ENCODE measurements at places on chromosomes 5 and 9.

GRCh38 chr9:88077071-88077617 is 61.1 kb downstream of the SPATA31C2 start:
- no peak for DNase-seq

GRCh38 chr5:144436007-144436406 is 265.3 kb downstream of the KCTD16 start:
- DNase-seq, result no peak

GRCh38 chr5:131536211-131536826 is 98.7 kb downstream of the RAPGEF6 start:
- DNase-seq, result no peak

- no peak for DNase-seq
Observed at GRCh38 chr5:127094161-127094814, 21.0 kb upstream of the C5orf63 start.

GRCh38 chr9:106107716-106108115 is 413.4 kb downstream of the TMEM38B start:
- DNase-seq, result no peak

DNA sequence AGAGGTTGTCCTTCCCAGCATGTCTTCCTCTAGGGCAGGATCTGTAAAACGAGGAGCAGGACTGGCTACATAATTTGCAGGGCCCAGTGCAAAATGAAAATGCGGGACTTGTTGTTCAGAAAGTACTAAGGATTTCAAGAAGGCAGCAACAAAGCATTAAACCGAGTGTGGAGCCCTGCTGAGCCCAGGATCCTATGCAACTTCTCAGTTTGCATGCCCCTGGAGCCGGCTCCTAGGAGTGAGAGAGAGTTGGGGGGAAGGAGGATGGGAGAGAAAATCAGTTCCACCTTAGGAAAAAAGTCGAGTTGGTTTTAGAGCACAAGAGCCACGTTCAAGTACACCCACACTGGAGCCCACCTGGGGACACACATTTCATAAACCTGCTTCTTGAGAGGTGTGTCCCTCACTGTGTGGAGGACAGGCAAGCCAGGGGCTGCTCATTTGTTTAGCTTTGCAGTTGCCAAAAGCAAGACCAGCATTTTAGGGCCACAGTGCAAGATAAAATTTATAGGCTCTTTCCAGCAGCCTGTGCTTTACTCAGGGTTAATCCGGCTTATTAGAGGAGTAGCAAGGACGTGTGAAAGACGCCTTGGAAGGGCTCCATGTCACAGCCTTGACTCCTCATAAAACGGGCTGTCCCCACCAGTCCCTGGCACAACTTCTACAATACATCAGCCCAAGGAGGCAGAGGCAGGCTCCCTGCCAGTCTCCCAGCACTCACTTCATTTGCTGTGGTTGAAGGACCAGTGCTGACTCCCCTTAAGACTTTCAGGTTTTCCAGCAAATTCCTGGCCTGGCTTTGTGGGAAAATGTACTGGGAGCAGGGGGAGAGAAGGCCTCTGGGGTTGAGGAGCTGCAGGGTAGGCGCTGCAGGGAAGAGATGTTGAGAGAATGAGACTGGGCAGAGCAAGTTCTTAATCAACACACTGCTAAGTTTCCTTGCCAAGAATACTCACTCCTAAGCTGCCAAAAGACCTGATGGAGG is 159.7 kb upstream of the SEMA6A start:
- DNase-seq, result no peak

Data from stimulated activated CD4-positive, alpha-beta T cell treated with anti-CD3 and anti-CD28 coated beads, Interleukin-15, amount 100 ng/mL, for 24 hours (primary cell).